ENCODE measurements at places on chromosomes 13 and 19.
A peak's percentile ranks its signal among the peaks of the same experiment; 100 is the strongest.

- H3K4me3 ChIP-seq, result no peak overlapping the region
- no peak overlapping the region for H3K27ac ChIP-seq
- DNase-seq, result no peak
- no peaks in the 10 kb centered on the region for H3K36me3 ChIP-seq
Measured at GRCh38 chr13:71661921-71662320, 205.1 kb downstream of the DACH1 start.

DNA sequence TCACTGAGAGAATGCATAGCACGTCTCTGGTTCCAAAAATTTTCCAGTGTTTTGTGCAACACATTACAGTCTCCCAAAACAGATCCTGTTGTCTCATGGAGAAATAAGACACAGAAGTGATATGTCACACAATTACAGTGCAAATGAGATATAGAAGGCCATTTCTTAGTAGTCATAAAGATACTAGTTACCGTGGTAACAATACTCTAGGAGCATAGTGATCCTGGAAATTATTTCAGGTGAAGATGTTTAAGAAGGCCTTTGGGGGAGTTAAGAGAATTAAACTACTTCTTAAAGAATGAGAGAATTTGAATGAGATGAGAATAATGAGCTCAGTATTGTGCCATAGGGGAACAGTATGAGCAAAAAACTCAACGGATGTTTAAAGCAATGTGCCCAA is 628.0 kb upstream of the MIR17HG start:
- no peak for DNase-seq
- H3K4me1 ChIP-seq, result peaks cover 28% of the 10 kb centered on the region
- H3K27me3 ChIP-seq, result no peaks in the 10 kb centered on the region

GRCh38 chr13:33485247-33485646 is 199.7 kb upstream of the STARD13 start:
- H3K4me1 ChIP-seq, result no peaks in the 10 kb centered on the region
- no peak overlapping the region for H3K27ac ChIP-seq
- DNase-seq, result no peak
- peaks cover 5% of the 10 kb centered on the region for H3K27me3 ChIP-seq
- H3K4me3 ChIP-seq, result no peak overlapping the region
- H3K36me3 ChIP-seq, result peaks cover 7% of the 10 kb centered on the region

DNA sequence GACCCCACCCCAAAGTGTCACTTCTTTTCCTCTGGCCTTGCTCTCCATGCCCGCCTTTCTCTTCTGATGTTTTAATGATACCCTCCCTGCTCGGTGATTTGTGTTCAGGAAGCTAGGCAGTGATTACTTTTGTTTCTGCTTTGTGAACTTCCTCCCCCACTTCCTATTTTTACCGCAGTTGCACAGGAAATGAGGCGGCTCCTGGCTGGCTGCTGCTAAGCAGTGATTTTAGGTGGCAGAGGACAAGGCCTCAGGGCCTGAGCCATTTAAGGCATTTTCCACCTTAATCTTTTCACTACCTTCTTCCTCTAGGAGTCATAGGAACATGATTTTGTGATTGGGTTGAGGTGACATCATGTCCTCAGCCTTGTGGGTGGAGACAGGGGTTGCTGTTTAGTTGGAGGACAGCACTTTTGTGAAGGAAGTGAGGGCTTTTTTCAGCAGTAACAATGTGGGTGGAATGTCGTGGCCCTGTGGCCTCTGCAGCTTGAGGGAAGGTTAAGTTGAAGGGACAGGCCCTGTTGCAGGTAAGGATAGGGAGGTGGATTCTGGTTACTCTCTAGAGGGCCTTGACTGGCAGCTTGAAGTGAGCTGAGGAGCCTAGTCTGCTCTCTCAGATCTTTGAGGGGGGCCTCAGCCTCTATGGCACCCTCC is 15.7 kb downstream of the GARRE1 start:
- peak overlapping the region; percentile 96 for H3K27ac ChIP-seq
- H3K4me3 ChIP-seq, result peak overlapping the region; percentile 65
- no peaks in the 10 kb centered on the region for H3K27me3 ChIP-seq
- DNase-seq, result no peak
- peaks cover 24% of the 10 kb centered on the region for H3K4me1 ChIP-seq

DNA sequence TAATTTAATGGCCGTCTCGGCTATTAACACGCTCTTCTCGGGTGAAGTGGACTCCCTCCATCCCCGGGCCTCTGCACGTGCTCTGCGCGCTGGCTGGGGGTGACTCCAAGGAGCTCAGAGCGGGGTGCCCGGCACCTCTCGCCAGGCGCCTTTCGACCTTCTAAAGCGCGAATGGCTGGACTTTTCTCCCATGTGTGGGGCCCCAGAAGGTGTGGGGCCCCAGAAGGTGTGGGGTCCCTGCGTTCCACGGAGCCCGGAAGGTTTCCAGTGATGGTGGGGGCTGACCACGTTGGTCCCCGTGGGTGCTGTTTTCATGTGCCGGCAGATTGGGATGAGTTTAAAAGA is 3.3 kb upstream of the ALOX5AP start:
- no peak overlapping the region for H3K4me3 ChIP-seq
- DNase-seq, result no peak
- H3K4me1 ChIP-seq, result peaks cover 32% of the 10 kb centered on the region
- peaks cover 31% of the 10 kb centered on the region for H3K27me3 ChIP-seq

GRCh38 chr19:52679598-52679997 is 41.4 kb upstream of the ZNF83 start:
- no peak for DNase-seq
- peaks cover 8% of the 10 kb centered on the region for H3K4me1 ChIP-seq
- H3K27ac ChIP-seq, result peak overlapping the region; percentile 40
- no peak overlapping the region for H3K4me3 ChIP-seq
- H3K36me3 ChIP-seq, result peaks cover 41% of the 10 kb centered on the region
- no peaks in the 10 kb centered on the region for H3K27me3 ChIP-seq

DNA sequence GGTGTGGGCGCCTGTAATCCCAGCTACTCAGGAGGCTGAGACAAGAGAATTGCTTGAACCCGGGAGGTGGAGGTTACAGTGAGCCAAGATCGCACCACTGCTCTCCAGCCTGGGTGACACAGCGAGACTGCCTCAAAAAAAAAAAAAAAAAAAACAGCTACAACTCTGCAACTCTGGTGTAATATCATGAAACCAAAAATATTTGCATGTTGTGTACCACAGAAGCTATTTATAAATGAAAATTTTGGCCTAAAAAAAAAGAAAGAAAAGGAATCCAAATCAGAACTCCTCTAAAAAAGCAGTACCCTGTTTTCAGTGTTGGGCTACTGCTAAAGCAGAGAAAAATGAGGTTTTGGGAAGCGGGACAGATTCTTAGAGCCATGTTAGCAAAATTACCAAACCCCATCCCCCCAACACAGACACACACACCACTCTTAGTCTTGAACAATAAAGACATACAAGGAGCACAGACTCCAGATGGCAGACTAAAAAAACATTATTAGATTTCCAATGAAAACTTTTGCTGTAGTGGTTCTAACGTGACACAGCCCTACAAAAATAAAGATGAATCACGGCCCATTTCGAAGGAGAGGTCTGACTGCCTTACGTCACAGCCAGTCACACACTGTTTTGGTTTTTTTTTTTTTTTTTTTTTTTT is 51.5 kb downstream of the INSR start:
- no peak overlapping the region for H3K4me3 ChIP-seq
- H3K4me1 ChIP-seq, result peaks cover 10% of the 10 kb centered on the region
- H3K27ac ChIP-seq, result no peak overlapping the region
- no peaks in the 10 kb centered on the region for H3K27me3 ChIP-seq

GRCh38 chr13:20430296-20430695 is 95.4 kb downstream of the CRYL1 start:
- H3K27ac ChIP-seq, result no peak overlapping the region
- no peak for DNase-seq
- H3K27me3 ChIP-seq, result peaks cover 2% of the 10 kb centered on the region

DNA sequence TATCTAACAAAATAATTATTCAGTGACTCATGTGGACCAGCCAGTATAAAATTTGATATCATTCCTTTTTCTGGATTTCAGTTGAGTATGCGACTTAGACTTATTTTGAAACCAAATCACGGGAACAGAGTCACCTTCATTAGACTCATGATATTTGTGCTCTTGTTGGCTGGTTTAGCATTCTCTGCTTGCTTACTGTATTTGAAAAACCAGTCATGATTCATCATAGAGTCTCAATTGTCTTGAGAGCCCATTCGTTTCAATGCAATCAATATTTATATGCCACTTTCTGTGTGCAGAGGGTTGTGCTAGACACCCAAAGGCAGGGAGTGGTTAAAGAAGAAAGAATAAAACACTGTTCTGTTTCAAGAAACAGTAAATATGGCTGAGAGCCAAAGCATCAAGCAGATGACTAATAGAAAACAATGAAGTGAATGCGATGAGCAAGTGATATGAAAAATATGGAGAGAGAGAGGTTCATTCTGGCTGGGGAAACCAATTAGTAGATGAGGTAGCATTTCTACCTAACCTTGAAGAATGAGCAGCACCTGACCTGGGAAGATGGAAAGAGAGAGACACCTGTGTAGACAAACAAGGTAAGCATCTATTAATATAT is 99.6 kb upstream of the MBNL2 start:
- H3K27ac ChIP-seq, result peak overlapping the region; percentile 32
- H3K36me3 ChIP-seq, result no peaks in the 10 kb centered on the region
- no peaks in the 10 kb centered on the region for H3K27me3 ChIP-seq
- DNase-seq, result no peak
- peak overlapping the region; percentile 24 for H3K4me3 ChIP-seq

DNA sequence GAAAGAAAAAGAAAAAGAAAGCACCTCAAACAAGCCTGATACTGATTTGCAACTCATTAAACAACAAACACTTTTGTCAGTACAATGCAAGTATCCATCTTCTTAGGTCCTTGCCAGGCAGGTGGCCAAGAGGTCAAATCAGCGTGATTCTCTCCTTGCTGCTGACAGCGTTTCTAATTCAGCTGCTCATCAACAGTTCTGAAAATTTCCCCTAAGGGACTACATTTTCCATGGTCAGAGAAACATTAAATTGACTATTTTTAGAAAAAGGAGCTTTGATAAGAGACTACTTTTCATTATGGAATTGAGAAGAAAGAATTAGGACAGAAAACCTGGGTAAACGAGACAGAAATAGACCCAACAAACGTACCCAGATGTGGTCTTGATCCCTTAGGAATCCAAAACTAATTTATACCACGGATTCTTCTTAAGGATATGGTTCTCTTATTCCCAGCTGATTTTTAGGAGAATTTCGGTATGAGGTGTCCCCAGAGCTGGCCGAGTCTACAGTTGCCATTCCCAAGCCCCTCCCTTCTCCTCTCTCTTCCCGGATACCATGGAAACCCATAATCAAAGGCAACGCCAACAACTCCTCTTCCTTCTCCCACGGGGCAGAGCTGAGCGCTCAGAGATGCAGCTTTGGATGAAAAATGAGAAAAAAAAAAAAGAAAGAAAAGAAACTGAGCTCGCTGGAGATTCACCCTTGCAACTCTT is 29.5 kb upstream of the CEBPG start:
- DNase-seq, result no peak
- H3K27ac ChIP-seq, result no peak overlapping the region
- peak overlapping the region; percentile 2 for H3K4me3 ChIP-seq
- H3K4me1 ChIP-seq, result peaks cover 9% of the 10 kb centered on the region
- no peaks in the 10 kb centered on the region for H3K36me3 ChIP-seq

DNA sequence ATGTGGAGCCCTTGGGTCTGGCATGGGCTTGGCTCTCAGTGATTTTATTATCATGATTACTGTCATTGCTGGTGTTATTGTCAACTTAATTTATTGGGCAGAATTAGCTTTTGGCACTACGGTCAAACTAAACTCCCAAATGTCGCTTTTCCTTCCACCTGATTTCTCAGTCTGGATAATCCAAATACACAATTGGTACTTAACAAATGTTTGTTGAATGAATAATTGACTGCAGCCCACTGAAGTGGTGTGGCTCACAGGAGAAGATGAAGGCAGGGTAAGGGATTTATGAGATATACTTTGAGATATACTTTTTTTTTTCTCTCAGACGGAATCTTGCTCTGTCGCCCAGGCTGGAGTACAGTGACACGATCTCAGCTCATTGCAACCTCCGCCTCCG is 1.5 kb downstream of the COLGALT1 start:
- H3K4me3 ChIP-seq, result peak overlapping the region; percentile 86
- no peak overlapping the region for H3K27ac ChIP-seq
- peaks cover 6% of the 10 kb centered on the region for H3K36me3 ChIP-seq
- H3K4me1 ChIP-seq, result peaks cover 8% of the 10 kb centered on the region
- no peak for DNase-seq

GRCh38 chr13:48858122-48858902 is 117.4 kb upstream of the FNDC3A start:
- DNase-seq, result no peak
- no peak overlapping the region for H3K4me3 ChIP-seq
- peaks cover 30% of the 10 kb centered on the region for H3K4me1 ChIP-seq
- no peak overlapping the region for H3K27ac ChIP-seq
- H3K27me3 ChIP-seq, result no peaks in the 10 kb centered on the region
- no peaks in the 10 kb centered on the region for H3K36me3 ChIP-seq

DNA sequence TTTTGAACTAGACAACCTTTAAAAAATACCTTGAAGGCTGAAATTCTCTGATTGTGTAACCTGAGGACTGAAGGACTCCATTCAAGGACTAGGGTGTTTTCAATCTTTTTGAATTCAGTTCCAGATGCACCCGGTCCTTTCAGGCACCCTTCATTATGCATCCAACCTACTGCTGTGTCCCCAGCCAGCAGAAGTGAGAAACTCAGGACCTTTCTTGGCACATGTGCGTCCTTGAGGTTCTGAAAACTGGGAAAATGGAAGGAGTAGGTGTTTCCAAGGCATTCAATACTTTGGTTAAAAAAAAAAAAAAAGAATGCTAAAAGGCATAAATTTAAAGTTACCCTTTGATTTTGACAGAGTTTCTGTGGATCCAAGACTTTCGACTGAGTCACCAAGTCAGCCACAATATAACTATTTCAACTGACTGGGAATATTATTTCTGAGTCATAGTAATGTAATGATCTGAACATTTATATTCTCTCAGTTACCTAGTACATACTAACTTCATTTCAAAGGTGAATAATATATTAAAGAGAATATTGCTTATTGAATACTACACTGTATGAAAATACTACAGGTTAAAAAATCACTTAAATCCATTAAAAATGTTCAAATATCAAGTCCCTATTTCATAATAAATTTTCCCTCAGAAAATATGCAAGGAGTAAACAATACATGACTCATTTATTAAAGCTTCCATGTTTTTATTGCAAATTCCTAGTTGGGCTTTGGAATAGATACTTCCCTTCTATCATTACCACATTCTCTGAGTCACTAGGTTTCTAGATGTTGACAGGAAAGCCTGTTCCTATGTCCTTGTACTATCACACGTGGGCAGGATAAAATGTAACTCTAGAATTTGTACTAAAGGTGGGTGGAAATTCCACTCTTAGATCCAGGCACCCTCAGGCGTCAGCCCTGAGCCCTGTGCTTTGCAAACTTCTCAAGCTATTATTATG is 2.4 kb upstream of the ITGBL1 start:
- H3K4me1 ChIP-seq, result peaks cover 4% of the 10 kb centered on the region
- no peak overlapping the region for H3K4me3 ChIP-seq
- no peak overlapping the region for H3K27ac ChIP-seq
- DNase-seq, result no peak

- no peaks in the 10 kb centered on the region for H3K4me1 ChIP-seq
- no peaks in the 10 kb centered on the region for H3K36me3 ChIP-seq
- no peak for DNase-seq
Measured at GRCh38 chr19:43331435-43332010, 22.0 kb upstream of the CD177 start.

DNA sequence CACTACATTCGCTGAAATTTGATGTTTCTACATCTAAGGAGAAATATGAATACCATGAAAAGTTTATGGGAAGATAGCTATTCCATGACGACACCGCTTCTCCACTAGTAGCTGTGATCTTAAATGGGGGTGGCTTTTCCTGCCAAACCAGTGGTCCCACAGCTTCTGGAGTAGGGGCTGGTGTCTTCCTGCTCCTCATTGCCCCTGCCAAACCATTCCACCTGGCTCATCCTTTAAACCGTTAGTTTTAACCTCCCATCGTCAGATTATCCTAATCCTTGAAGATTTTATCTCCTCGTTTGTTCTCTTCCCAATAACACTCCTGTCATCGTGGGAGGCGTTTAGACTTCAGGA is 568 bp upstream of the ZNF230 start:
- DNase-seq, result no peak
- peaks cover 3% of the 10 kb centered on the region for H3K27me3 ChIP-seq
- H3K4me3 ChIP-seq, result peak overlapping the region; percentile 100
- H3K36me3 ChIP-seq, result peaks cover 27% of the 10 kb centered on the region
